Stimulated activated naive CD8-positive, alpha-beta T cell treated with anti-CD3 and anti-CD28 coated beads, Interleukin-15, Interleukin-2, amounts not matched to agents 100 U/mL and 50 U/mL, for 24 hours (primary cell): ENCODE measurements at places on chromosomes 11 and 22.

- DNase-seq: no peak
These were observed 60.4 kb downstream of the BUD13 start for GRCh38 chr11:116712428-116712827.

DNA sequence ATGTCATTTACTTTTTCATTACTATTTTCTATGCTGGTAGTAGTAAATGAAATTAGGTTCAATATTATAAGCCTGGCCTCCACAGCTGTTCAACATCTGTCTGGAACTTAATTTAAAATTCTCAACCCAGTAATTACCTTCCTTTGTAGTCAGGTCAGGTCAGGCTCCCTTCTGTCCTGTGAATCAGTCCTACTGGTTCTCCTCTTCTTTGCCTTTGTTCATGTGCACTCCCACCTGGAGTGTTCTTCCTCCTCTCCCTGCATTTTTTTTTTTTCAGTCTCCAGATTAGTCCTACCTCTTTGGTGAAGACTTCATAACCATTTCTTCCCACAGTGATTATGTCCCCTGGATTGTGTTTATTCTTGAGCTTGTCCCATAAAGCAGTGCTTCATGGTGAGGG lies 67.9 kb downstream of the DKK3 start:
- no peak for DNase-seq

- DNase-seq: no peak
These were observed 11.3 kb downstream of the C11orf24 start for GRCh38 chr11:68260484-68260883.

DNA sequence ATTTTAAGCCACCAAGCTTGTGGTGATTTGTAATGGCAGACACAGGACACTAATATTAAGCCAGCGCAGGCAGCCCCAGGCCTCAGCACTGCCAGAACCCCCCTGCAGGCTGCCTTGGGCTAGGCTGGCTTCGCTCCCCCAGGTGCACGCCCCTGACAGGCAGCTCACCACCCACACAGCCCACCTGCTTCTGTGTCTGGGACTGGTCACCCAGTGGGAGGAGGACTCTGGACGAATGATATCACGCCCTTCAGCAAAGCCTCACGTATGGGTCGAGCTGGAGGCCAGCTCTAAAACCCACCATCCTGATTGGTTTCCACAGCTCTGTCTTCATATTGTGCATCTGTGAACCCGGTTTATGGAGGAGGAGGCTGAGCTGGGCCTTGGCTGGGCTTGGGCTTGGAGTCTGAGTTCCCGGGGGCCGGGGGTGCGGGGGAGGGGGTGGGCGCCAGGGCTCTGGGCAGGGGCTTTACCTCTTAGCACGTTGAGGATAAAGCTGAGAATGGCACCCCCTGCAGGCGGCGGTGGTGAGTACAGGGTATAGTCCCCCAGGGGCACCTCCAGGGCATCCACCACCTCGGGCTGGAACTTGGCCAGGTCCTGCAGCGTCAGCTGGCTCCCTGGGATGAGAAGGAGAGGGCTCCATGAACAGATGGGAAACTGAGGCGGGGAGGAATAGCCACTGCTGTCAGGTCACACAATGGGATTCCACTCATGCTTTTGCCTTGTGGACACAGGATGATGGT lies 13.8 kb downstream of the GGT5 start:
- DNase-seq: peak; percentile 82

GRCh38 chr22:22942511-22943329 lies 55.1 kb downstream of the IGLL5 start:
- peak; percentile 87 for DNase-seq

DNA sequence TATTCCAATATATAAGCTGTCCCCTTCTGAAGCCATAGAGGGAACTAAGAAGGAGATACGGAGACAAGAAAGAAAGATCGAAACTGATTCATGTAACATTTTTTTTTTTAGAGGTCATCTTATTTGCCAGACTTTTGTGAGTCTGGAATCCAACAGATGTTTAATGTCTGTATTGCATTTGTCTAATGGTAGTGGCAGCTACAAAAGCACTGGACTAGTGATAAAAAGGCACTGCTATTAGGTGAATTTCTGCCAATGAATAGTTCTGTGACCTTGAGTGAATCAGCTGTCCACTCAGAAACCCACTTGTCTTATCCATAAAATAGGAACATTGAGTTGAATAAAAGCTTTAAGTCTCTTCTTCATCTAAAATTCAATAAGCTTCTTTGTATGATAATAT lies 25.8 kb upstream of the LUZP2 start:
- no peak for DNase-seq

DNA sequence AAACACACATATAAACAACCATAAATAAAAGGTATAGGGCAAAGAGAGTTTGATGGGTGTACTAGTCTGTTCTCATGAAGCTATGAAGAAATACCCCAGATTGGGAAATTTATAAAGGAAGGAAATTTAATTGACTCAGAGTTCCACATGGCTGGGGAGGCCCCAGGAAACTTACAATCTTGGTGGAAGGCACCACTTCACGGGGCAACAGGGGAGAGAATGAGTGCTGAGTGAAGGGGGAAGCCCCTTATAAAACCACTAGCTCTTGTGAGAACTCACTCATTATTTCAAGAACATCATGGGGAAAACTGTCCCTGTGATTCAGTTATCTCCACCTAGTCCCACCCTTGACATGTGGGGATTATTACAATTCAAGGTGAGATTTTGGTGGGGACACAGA lies 385.9 kb upstream of the ANO5 start:
- no peak for DNase-seq

- no peak for DNase-seq
These were observed 131.1 kb downstream of the DBX1 start for GRCh38 chr11:20029193-20029592.

GRCh38 chr22:19892257-19892879 lies 37.7 kb upstream of the GNB1L start:
- peak; percentile 70 for DNase-seq

GRCh38 chr11:22138264-22138663 lies 54.6 kb upstream of the ANO5 start:
- no peak for DNase-seq

- DNase-seq: no peak
These were observed 41.4 kb downstream of the MCHR1 start for GRCh38 chr22:40720538-40721256.

GRCh38 chr11:80783561-80783960 lies 1342.7 kb upstream of the TENM4 start:
- no peak for DNase-seq

DNA sequence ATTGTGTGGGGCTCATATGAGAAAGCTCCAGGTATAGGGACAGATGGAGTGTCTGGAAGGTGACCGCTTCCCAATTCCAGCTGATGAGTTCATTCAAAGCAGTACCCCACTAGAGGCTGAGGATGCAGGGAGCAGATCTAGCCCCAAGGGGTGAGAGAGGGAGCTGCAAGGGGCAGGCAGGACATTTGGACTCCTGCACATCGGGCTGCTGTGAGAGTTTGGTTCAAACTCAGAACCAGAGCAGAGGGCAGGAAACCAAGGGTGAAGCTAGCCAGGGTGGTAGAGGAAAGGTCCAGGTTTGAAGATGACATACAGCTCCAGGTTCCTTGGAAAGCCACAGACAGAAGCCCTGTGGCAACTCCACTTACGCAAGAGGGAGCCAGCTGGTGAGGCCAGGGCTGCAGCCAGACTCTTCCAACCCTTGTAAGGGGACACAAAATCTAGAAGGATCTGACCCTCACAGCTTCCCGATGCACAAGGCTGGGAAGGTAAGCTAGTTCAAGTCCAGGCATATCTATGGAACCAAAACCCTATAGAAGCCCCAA lies 1.9 kb downstream of the CSNK2A3 start:
- DNase-seq: no peak
